ENCODE measurements at places on chromosomes 3 and 15. TPM values are rescaled to one million over a fixed set of nuclear protein-coding genes. Genes with fewer than 3 reads are reported as not detected.

DNA sequence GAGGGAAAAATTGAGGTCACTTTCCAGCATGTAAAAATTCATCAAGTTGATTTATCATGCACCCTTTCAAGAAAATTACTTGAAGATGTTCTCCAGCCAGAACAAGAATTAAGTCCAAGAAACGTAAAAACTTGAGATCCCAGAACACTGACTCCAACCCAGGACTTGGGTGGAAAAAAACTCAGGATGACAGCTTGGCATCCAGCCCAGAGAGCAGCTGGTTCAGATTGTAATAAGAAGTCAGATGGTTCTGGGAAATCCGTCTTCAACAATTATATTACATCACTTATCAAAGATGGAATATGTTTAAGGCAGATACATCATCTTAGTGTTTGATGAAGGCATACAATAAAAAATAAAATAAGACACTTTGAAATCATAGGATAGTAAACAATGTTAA lies 23.0 kb upstream of the DNAJC13 start:
- ATAC-seq = no peak

GRCh38 chr3:138786788-138787271 lies 47.9 kb downstream of the PIK3CB start:
- no peak for ATAC-seq

GRCh38 chr3:143978263-143978631 lies 6.6 kb downstream of the DIPK2A start:
- ATAC-seq = no peak

Gene IL17RD
- total RNA-seq = 0.15 TPM

Gene ACKR2
- 1.3 TPM for total RNA-seq

Measured in activated T-helper 17 cell treated with anti-CD3 and anti-CD28 coated beads, Interleukin-2, amount 50 U/mL, for 72 hours (primary cell).